ENCODE measurements at places on chromosomes 5 and 9.

GRCh38 chr5:24222876-24223275 lies 421.9 kb downstream of the CDH10 start:
- DNase-seq: no peak

DNA sequence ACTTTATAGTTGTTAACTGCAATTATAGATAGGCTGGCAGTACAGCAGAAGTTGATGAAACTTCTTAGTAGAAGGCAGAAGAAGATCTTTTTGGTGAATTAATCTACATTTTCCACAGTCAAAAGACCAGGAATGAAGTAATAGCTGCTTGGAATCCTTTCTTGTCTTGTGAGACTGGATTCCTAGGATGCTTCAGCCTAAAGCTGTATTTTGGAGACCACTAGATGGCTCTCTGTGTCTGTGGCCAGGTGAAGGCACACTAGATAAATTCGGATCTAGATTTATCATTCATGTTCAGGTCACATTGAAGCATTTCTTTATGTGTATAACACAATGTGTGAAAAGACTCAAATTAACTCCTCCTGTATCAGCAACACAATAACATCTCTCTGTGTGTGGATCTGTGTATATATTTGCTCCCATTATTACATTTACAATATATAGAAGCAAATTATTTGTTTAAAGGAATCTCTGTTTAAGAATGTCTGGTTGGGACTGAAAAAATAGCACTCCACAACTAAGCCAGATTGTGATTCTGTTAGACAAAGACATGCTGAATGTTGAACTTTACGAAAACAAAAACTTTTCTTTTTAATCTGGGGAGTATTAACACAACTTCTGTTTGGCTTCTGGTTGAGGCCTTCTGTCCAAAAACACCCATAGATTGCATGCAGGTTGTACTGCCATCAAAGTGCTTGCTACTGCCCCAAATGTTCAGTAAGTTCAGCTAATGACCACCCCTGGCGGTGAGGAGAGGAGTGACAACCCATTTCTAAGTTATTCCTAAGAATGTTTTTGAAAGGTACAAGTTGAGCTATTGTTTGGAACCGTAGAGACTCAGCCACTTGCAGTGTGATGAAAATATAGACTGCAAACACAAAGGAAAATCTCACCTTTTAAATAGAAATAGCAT lies 10.6 kb downstream of the GRIN3A start:
- DNase-seq: no peak

- DNase-seq: no peak
These were observed 318.4 kb upstream of the NMUR2 start for GRCh38 chr5:152723482-152723881.

DNA sequence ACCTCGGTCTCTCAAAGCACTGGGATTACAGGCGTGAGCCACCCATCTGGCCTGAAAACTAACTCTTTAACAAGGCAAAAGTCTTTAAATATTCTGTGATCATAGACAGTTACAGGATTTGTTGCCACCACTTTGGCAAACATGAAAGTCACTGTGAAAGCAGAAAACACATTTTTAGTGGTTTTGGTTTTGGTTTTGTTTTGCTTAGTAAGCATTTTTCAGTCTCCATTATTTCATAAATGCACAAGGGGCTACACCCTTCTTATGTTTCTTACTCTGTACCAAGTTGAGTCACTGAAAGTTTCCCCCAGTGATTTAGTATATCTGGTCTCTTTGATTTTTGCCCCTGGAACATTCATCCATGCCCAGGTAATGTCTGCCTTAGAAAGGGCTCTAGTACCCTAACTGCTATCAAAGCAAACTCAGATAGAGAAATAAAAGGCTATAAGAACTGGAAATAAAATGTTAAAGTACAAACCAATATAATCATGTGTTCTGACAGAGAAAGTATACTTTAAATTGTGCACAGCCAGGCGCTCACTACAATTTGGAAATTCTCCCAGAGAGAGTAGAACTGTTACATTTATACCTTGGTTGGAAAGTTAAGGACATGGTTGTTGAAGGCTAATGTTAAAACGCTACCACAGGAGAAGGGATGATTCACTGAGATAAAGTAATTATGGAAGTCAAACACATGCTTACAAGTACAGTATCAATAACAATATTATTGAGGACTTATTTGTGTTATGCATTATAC lies 1022.5 kb upstream of the DMAC1 start:
- no peak for DNase-seq

DNA sequence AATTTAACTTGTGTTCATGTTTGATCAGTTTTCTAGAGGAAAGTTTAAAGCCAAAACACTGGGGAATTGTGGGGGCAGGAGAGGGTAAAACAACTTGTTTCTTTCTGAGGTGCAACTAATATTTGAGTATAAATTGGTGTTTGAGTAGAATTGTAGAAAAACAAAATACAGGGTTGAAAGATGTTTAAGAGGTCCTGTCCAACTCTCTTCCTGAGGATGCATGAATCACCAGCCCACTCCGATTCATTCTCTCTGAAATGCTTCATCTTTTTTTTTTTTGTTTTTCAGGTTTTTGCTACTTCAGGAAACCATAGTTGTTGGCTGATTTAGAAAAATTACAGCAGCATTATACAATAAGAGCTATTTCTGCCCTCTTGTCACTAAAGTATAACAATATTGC lies 42.4 kb upstream of the TMC1 start:
- DNase-seq: no peak

GRCh38 chr5:172769342-172769615 lies 1.7 kb downstream of the DUSP1 start:
- no peak for DNase-seq

- DNase-seq: no peak
These were observed 348.7 kb upstream of the GRIN3A start for GRCh38 chr9:102087141-102087540.

DNA sequence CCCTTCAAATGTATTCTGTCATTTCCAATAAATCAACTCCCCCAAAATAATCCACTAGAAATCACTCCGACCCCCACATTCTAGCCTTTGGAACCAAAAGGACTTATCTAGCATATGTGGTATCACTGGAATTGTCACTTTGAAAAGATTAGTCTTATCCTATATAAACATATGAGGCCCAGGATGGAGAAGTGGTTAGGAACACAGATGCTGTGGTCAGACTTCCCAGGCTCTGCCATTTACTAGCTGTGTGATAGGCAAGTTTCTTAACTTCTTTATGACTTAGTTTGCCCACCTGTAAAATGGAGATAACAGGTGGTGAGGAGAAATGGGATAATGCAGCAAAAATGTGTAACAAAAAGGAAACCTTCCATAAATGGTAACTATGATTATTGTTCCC lies 62.0 kb upstream of the GLRX start:
- no peak for DNase-seq

DNA sequence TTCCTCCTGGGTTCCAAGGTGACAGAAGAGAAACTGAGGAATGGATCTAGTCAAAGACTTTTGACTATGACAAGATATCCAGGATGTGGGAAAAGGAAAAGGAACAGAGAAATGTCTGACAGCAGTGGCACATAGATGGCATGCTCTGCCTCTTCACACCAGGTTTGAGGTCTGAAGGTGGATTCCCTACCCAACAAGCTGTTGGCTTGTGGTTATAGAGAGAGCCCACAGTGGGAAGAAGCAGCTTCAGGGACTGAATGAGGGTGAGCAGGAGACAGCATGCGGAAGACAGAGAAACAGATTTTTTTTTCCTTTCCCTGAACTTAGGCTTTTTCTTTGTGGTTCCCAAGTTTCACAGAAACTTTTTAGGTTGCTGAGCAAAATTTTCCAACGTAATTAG lies 20.6 kb downstream of the IFNW1 start:
- no peak for DNase-seq
